ENCODE measurements at places on chromosomes 4 and X.

DNA sequence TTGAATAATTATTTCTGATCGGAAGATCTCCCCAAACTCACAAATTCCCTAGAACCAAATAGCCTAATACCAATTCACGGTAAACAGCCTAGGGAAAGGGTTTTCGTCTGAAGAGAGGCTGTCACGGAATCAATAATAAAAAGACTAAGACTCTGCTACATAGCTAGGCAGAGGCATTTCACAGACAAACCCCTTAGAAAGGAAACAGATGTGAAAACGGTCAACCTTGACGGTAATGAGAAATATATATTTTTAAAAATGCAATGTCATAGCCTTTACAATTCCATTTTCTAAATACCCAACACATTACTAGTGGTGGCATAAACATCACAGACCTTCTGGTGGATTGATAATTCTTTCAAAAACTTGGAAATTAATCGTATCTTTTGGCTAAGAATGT, 28.4 kb downstream of the PROM1 start:
- DNase-seq: no peak

DNA sequence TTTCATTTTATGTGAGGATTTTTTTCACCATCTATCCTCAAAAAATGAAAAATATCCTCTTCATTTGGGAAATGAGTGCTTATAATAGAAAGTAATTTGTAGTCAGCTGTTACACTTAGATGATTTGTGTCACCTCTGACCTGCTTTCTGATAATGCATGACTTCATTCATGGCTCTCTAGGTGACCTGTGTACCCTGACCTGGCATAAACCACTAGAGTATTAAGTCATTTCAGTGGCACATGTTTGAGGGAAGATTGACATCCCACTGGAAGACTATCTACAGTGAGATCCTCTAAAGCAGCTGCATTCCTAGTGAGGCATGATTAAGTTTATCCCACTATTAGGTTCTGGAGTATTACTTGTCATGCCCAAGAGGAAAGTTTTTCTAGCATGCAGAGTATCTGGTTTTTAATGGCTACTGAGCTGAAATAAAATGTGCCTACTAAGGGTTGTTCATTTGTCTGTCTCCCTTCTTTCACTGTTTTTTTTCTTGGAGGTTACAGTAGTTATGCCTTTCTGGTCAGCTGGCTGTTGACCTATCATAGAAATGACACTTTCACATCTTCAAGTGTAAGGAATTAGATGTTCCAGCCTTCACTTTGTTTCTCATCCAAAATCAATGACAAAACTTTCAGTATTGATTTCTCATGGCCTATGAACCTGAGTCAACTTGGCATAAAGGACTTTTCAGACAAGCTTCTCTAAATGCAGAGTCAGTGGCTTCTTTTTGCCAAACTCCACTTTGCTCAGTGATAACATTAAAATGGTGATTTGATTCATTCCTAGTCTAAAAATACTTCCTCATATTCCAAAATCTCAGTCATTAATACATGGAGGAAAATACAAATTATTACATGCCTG, 33.1 kb downstream of the TET2 start:
- DNase-seq: no peak

DNA sequence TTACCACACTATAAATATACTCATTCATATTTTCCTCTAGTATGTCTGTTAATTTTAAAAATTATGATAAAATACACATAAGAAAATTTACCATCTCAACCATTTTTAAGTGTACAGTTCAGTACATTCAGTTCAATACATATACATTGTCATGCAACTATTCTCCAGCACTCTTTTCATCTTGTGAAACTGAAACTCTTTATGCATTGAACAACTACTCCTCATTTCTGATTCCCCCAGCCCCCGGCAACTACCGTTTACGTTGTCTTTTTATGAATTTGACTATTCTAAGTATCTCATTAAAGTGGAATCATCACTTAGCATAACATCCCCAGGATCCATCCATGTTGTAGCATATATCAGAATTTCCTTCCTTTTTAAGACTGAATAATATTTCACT, 8.7 kb downstream of the SMARCAD1 start:
- DNase-seq: no peak

- no peak for DNase-seq
Measured at GRCh38 chr4:2823301-2823670, 20.4 kb upstream of the ADD1 start.

- DNase-seq: no peak
Measured at GRCh38 chrX:36898301-36898700, 109.9 kb upstream of the FAM47C start.

DNA sequence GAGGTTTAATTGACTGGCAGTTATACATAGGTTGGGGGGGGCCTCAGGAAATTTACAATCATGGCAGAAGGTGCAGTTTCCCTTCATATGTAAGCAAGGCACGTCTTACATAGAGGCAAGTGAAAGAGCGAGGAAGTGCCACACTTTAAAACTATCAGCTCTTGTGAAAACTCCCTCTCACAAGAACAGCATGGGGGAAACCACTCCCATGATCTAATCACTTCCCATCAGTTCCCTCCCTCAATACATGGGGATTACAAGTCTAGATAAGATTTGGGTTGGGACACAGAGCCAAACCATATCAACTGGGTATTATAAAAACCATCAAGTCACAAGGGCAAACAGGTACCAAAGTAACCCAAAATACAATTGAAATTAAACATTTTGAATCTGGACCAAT, 182.0 kb upstream of the FAT4 start:
- no peak for DNase-seq

DNA sequence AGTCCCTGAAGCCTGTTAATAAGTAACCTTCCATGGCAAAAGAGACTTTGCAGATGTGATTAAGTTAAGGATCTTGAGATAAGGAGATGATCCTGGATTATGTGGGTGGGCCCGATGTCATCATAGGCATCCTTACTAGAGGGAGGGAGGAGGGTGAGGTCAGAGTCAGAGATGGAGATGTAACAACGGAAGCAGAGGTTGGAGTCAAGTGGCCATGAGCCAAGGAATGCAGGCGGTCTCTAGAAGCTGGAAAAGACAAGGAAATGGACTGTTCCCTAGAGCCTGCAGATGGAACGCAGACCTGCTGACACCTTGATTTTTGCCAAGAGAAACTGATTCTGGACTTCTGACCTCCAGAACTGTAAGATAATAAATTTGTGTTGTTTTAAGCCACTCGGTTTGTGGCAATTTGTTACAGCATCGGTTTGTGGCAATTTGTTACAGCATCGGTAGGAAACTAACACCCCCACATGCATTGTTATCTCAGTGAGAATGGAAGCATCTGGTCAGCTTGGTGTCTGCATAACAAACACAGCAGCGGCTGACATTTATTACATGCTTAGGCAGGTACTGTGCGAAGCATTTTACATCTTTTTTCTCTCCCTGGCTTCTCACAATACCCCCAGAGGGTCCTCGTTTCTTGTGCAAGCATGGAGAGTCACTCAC, 55.6 kb downstream of the CLDN34 start:
- no peak for DNase-seq

DNA sequence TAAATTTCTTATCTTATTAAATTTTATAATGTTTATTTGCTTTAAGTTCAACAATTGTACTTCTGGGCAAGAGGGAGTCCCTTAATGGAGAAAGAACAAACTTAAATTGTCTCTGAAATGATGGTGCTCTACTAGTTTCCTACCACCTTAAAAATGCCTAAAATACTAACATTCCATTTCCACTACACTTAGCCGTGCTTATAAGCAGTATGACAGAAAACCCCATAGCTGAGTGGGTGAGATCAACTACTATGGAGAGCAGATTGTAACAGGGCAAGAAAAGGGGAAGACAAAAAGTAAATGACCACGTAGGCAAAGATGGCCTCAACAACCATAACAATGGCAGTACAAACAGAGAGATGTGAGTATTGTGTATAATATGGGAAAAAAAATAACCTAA, 35.0 kb downstream of the RFC1 start:
- no peak for DNase-seq

DNA sequence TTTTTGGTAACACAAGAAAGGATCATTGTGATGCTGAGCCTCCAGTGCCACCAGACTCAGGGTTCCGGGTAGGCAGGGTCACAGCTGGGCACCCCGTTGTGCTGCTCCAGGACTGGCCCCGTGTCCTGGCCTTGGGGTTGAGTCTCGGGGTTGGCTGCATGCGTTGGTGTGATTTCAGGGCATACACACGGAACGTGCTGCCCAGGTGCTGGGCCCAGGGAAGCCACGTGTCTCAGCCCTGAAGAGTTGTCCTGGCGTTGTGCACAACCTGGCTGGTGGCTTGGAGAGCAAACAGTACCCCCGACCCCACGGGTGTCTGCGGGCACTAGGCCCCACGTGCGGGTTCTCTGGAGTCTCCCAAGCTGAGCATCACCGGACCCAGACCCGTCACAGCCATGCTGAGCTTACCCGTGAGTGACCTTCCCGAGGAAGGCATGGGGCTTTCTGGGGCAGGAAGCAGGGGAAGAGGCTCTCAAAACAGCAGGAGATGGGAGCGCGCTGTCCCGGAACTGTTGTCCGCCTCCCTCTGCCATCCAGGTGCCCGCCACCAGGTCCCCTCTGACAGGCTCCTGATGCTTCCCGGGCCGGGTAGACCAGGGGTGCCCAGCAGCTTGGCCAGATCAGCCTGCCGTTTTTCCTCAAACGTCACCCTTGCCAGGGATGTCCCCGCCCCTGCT, 66.1 kb upstream of the ENPP6 start:
- no peak for DNase-seq

Data from occipital lobe (tissue), 3 donors.